ENCODE measurements at places on chromosomes 5 and 9. TPM values are rescaled to one million over a fixed set of nuclear protein-coding genes. Genes with fewer than 3 reads are reported as not detected.

DNA sequence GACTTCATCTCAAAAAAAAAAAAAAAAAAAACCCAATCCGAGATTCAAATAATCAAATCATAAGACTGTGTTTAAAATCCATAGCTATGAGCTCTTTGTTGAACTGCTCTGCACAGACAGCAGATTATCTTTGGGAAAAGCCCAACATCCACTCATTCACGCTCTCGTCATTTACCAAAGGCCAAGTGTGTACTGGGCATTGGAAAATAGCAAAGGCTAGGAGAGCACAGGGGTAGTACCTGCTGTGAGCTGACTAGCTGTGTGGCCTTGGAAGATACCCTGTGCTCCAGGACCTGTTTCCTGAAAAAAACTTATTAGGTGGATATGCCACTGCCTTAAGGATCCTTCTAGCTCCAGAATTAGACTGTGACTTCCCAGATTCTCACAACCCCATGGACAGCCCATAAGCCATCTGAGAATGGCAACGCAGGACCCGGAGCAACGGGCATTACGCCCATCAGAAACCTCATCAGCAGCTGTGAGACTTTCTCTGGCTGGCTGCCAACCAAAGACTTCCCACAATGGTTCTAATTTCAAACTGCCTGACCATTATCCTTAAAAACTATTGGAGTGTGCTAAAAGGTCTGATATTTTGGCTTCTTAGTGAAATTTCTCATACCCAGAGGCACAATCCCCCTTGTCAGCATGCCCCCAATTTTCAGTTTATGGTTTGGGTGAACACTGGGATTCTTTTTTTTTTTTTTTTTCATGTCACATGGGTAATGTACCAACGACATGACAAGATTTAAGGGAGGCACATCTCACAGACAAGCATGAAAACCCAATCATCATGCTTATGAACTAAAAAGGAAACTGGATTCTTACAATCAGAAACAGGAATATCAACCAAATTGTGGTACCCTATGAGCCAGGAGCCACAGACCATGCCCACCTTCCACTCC lies 16.8 kb downstream of the SERINC5 start:
- DNase-seq, result no peak

DNA sequence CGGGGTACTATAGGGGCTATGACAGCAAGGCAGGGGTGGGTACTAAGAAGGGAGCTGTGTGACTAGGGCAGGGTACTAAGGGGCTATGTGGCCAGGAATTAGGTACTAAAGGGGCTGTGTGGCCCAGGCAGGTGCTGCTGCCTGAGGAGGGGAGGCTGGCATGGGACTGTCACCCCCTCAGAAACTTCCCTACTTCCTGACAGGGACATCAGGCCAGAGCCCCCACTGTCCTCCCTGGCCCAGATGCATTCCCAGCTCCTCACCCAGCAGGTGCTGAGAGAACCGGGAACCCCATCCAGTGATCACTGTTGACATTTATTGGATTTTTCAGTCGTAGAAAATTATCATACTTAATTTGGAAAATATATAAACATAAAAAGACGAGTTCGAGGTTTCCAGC lies 26.6 kb downstream of the IRX2 start:
- no peak for DNase-seq

C9orf43 gene
- 0.75 TPM for polyA plus RNA-seq

LHX6 gene
- 3.3 TPM for polyA plus RNA-seq

ANKRD55 gene
- polyA plus RNA-seq, result 1.3 TPM

All from right renal cortex interstitium (tissue), 3 donors.